ENCODE measurements at places on chromosomes 7 and 10.

DNA sequence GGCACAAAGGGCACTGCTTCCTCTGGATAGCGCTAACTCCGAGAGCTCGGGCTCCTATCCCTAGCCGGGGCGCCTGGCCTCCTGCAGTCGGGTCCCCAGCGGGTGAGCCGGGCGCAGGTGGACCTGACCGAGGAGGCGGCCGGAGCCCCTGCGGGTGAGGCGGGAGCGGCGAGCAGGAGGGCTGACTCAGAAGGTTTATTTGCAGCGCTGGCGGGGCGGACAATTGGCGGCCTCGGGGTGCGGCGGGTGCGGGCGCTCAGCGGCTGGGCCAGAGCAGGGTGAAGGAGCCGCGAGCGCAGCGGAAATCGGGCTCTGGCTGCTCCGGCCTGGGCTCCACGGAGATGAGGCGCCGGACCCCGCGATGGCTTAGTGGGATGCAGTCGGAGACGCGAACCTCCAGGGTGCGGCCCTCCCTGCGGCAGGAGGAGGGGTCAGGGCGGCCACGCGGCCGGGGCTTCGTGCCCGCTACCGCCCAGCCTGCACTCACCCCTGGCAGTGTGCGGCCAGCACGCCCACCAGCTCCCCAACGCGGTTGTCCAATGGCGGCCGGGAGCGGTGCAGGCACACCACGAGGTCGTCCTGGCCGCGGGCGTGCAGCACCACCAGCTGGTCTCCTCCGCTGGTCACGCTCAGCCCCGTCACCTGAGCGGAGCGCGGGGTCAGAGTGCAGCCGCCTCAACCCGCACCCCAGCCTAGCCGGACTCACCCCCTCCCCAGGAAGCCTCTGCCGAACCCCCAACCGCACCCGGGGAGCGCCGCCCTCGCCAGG is 16.1 kb downstream of the MYO1G start:
- no peak for DNase-seq

DNA sequence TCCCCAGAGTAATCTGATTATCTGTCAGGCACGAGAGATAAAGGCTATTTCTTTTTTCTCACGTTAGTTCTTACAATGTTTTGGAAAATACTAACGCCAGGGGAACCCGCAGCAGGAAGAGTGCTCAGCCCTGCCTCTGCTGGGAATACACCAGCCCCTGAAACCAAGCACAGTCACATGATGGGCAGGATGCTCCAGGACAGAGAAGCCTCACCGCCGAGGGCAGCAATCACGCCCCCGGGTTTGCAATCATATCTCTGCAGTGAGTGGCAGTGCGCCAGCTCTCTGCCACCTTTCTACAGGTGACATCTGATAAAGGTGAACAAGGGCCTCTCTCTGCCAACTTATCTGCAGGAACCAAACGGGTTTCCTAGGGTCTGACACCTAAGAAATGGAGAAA is 39.8 kb downstream of the BRI3 start:
- DNase-seq: no peak

DNA sequence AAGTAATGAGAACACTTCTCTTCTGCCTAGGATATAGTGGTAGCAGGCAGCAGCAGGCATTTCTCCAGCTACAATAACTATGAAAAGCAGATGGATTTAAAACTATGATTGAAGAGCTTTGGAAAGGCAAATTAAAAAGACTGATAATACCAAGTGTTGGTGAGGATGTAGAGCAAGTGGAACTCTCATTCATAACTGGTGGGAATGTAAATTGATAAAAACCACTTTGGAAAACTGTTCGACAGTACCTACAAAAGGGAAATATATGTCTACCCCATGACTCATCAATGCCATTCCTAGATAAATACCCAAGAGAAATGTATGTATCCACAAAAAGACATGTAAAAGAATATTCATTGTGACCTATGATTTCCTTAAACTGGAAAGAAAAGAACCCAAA is 14.6 kb downstream of the ARMC3 start:
- DNase-seq: no peak

DNA sequence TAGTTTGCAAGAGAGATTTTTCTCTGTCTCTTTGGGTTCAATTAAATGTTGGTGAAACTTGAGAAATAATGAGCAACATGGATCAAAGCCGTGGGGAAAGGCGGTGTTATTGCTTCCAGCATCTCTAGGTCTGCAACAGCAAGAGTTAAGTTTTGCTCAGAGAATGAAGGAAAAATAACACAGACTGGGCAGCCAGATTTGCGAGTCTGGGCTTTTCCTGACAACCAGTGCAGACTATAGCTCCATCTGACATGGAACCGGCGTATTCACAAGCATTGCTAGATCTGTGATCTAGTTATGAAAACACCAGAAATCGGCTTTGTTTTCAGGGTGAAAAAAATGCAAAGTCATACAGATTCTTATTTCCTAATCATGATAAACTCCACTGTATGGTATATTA is 110.4 kb downstream of the CAMK1D start:
- DNase-seq: no peak

GRCh38 chr7:97024209-97025129 is at the start of gene DLX5:
Gene DLX5, minus strand, starts transcription at chr7:97024831. Its CDS starts 208 bp downstream, at chr7:97024623.
- DNase-seq: no peak

- DNase-seq: no peak
Observed at GRCh38 chr10:132197271-132198067, 10.7 kb downstream of the DPYSL4 start.

DNA sequence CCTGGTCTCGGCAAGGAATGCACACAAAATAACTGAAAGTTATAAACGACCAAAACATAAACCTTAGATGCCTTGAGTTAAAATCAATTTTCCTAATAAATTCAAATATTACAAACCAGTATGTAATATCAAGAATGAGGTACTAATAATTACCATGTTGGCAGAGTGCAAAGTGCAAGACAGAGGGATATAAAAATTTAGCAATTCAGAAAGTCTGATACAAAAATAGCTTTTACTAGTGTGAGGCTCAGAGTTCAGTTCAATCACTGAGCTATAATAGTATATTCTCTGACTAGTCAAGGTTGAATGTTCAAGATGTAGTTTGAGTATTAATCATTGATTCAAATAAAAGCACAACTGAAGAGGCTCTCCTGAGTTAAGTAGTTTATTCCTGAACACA is 4.8 kb upstream of the AUTS2 start:
- no peak for DNase-seq

GRCh38 chr10:3803927-3804741 is 19.1 kb upstream of the KLF6 start:
- no peak for DNase-seq

- DNase-seq: no peak
Observed at GRCh38 chr7:143477501-143478150, at the start of gene TAS2R41. Gene TAS2R41, plus strand, starts transcription at chr7:143477873. Its CDS starts 0 bp downstream, at chr7:143477873.

DNA sequence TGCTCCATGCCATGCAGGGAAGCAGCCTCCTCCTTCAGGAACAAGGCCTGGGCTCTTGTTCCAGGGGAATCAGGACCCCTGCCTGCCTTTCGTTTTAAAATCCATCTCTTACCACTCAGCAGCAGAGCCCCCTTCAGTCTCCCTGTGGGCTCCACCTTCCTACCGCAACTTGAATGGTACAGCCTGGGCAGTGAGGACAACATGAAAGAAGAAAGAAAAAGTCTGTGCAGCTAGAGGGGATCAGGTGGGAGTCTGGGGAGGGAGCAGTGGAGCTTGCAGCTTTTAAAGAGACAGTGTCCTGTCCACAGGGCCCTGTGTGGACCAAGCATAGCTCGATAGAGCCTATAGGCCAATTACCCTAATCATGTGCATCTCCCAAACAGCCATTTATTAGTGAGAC is 3.7 kb downstream of the PLXNA4 start:
- DNase-seq: no peak

Data from fibroblast of the conjunctiva (primary cell).